Fibroblast of the aortic adventitia (primary cell): ENCODE measurements at places on chromosomes 7 and 10. TPM values are rescaled to one million over a fixed set of nuclear protein-coding genes. Genes with fewer than 3 reads are reported as not detected.

GLI3 gene
- 7.0 and 7.2 TPM in 2 replicates for total RNA-seq

SNX8 gene
- total RNA-seq, result 12.1 and 19.4 TPM in 2 replicates

CDH23 gene
- 0.25 and 0.27 TPM in 2 replicates for total RNA-seq

NEBL gene
- 0.09 and 4.3 TPM in 2 replicates for total RNA-seq

ASB10 gene
- not detected in 2 replicates for total RNA-seq

GIMAP2 gene
- total RNA-seq, result 0.27 and 0.98 TPM in 2 replicates

TDRD1 gene
- 0.25 and 0.45 TPM in 2 replicates for total RNA-seq

ACSL5 gene
- 2.6 and 15.1 TPM in 2 replicates for total RNA-seq

HECTD2 gene
- total RNA-seq, result 10.9 and 17.8 TPM in 2 replicates

ITGB8 gene
- total RNA-seq, result 17.7 and 79.2 TPM in 2 replicates

TAS2R38 gene
- not detected in 2 replicates for total RNA-seq

GSDME gene
- total RNA-seq, result 43.3 and 59.9 TPM in 2 replicates

VSTM2A gene
- not detected in 2 replicates for total RNA-seq

NME8 gene
- not detected in 2 replicates for total RNA-seq

INA gene
- 0.33 and 0.90 TPM in 2 replicates for total RNA-seq

SPDYE16 gene
- 0.09 and 0.33 TPM in 2 replicates for total RNA-seq
